Amygdala (tissue), 56 donors: ENCODE measurements at places on chromosomes 3 and 15.

GRCh38 chr3:188890572-188891270 lies 281.1 kb upstream of the TPRG1 start:
- DNase-seq, result no peak

DNA sequence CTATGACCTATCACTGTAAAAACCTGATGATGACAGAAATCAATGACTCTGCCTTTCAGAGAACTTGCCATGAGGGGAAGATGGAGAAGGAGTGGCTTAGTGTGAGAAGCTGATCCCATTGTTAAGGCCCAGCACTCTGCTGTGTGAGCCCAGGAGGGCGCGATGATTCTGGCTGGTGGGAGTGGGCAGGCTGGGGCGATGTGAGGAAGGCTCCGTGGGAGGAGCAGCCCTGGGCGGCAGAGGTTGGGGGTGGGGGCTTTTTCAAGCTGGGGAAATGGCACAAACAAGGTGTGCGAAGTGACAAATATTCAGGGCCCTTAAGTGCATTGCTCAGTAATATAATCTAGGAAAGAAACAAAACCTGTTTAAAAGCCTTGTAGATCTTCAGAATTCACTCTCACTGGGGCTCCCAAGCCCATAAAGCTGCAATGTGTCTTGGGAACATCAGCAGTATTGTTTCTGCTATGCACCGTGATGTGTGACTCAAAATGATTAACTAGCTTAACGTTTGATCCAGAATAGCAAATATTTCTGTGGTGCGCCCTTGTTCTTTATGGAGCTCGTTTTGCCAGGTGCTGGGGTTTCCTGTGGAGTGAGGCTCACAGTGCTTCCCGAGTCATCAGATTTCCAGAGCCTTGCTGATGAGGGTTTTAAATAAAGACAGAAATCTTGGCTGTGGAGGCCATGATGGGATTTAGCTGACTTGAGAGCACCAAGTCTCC lies 141.0 kb downstream of the CHDH start:
- no peak for DNase-seq

DNA sequence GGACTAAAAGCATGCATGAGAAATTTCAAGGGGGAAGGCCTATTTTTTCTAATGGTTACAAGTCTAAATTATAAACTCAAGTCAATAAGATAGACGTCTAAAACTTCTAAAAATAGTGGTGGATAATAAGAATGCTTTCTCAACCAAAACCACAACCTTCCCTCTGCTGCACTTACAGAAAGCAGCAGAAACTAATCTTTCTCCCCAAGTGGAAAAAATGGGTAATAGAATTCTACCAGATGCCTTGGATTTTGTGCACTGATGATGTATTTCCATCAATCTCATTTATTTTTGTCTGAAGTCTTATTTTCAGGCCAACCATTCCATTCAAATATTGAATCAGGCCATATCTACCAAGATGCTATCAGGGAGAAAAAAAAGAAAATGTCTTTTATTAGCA lies 344.7 kb downstream of the NEK10 start:
- DNase-seq, result no peak

DNA sequence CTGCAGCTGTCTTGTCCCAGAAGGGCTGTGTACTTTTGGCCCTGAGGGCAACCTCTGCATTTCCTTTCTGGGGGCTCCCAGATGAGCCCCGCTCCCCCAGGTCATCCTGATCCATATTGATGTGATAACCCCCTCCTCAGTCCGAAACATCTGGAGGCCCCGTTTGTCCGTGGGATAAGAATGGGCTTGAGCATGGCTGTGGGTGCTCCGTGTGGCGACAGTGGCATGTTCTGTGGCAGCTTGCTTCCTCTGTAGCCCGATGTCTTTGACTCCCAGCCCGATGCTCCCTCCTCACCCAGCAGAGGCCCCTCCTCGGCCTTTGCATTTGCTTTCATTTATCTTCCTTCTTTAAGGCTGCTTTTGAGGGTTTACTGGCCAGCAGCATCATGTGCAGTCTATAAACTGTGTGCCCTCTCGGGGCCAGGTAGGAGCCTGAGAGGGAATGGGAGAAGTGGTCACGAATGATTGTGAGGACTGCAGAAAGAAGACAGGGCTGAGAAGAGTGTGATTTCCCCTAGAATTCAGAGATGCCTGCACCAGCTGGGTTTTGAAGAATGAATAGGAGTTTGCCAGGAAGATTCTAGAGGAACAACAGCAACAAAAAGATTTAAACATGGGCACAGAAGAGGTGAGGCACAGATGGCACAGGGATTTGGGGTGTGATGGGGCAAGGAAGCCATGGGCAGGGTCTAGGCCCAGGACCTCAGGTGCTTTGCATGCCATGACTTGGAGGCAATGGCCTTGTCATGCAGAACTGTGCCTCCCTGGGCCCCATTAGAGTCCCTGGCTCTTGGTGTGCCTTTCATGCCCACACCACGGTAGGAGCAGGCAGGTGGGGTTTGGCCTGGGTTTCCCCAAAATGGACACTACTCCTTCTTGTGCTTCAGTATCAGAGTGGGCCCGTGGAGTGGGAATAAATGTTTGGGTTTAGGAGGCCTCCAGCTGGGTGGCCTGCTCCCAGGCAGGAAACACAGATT lies 34.2 kb downstream of the APBA2 start:
- DNase-seq, result no peak

DNA sequence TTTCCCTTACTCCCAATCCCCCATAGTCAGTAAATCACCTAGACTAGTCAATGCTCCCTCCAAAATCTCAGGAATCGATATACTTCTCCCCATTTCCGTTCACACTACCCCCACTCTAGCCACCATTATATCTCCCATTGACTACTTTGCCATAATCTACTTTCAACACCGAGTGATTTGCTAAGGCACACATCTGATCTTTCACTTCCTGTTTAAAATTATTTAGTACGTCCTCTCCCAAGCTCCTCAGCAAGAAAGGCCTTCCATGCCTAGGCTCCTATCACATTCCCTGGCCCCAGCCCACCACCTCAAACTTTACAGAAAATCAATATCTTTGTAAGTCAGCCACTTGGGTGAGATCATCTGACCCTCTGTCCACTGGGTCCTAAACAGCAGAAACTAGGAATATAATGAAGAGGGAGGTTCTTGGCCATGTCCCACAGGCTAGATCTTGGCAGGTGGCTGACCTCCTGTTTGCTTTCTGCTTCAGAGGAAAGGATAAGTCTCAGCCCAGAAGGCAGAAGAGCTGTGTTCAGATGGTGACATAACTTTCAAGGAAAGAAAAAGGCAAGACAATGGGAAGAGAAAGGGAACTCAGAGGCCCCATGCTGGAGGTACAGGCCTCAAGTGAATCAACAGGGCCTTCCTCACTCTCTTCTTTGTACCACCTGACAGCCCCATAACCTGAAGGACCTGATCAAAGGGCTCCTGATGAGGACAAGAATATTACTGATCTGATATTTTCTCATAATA lies 103.0 kb downstream of the RPL22L1 start:
- DNase-seq, result no peak
